ENCODE measurements at places on chromosomes 7 and 10.

- DNase-seq, result no peak
These were observed 913 bp downstream of the ADCYAP1R1 start for GRCh38 chr7:31052841-31053601.

DNA sequence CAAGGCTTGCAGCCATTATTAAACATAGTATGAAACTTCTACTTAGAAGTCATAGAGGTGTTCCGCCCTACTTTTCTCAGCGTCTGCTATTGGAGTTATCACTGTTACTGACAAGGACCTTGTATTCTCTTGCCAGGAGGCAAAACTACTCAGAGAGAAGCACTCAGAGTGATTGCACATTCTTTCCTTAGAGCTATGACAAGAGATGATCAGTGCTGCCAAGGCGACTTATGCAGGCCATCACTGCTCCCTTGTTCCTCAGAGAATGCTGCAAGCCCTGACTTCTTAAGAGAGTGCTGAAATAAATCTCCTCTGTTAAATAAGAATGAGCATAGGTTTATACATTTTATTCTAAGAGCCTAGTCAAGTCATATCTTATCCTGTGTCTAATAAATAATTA lies 534.6 kb upstream of the PHF14 start:
- no peak for DNase-seq

GRCh38 chr10:100793055-100793454 lies 47.7 kb downstream of the PAX2 start:
- no peak for DNase-seq

DNA sequence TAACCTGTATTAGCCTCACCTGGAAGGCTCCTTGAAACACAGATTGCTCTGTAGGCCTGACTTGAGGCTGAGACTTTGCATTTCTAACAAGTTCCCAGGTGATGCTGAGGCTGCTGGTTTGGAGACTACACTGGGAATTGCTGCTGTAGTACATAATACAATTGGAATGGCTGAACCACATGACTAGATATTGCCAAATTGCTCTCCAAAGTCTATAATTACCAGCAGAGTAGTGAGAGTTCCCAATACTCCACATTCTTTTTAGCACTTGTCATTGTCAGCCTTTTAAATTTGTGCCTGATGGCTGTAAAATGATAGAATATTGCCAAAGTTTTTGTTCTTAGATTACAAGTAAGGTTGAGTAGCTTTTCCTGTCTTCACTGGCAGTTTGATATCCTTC lies 39.9 kb downstream of the PLEKHA8 start:
- DNase-seq, result no peak

DNA sequence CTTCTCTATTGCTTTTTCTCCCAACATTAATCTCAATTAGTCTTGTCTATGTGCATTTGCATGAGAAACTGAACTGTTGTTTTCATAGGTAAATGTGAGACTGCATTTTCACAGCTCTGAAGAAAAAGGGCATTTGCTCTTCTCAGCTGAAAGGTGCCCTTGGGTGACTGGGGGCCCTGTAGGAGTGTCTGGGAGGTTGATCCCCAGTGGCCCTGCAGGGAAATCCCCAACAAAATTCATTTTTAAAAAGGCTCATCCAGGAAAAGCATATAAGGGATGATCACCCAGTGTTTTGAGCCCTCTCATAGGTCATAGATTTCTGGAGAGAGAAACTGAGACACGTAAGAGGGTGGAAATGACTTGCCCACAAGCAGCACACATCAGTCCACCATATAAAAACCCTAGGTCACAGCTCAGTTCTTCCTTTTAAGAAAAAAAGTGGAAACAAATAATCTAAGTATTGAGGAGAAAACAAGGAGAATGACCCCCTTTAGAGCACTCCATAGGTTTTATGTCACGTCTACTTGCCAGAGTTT lies 190.3 kb upstream of the AHR start:
- DNase-seq, result no peak

DNA sequence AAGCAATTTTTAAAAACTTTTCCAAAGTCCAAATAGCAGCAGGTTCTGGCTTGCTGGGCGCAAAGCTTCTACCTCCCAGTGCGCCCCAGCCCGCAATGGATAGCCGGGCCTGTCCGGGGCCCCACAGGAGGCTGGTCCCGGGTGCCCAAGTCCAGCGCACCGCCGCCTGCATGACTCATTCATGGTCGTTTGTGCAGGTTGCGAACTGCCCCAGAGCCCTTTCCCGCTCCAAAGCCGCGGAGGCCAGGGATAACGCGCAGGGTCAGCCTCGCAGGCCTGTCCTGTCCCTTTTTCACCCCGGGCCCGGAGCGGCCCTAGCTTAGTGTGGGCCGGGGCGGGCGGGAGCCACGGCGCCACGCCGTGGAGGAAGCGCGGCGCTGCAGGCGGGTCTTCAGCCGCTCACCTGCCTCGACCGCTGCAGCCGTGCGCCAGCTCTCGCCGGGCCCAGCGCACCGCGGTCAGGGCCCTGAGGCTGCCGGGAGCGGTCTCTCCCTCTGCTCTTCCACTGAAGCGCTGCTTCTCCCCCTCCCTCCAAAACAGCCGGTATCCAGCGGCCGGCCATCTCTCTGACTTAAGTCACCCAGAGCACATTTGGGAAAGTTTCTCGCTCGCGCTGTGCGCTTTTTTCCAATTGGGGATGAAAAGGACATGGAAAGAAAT lies 1.7 kb upstream of the EGR2 start:
- DNase-seq, result peak; percentile 79

DNA sequence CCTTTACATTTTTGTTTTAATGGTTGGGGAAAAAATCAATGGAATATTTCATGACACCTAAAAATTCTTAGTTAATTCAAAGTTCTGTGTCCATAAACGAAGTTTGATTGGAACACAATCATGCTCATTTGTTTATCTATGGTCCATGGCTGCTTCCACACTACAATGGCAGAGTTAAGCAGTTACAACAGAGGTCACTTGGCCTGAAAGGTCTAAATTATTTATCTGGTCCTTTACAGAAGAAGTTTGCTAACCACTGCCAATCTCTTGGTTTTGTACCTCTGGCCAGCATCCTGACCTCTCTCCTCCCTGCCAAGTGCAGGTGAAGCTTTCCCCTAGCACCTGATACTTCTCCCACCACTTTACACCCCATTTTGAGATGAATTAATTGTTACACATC lies 61.5 kb downstream of the SRPK2 start:
- DNase-seq, result no peak

GRCh38 chr10:129481641-129482040 lies 14.6 kb downstream of the MGMT start:
- no peak for DNase-seq

DNA sequence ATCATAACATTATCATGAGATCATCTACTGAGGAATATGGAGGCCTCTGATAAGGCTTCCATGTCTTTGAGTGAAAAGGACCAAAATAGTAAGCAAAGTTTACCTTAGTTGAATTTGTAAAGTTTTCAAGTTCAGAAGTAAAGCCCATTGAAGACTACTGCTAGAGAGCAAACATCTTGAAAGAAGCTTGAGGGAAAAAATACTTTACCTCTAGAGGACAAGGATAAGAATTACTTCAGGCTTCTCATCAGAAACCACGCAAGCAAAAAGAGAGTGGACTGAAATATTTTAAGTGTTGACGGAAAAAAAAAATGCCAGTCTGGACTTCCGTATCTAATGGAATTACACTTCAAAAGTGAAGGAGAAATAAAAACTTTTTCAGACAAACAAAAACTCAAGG lies 114.3 kb downstream of the MPP7 start:
- no peak for DNase-seq

DNA sequence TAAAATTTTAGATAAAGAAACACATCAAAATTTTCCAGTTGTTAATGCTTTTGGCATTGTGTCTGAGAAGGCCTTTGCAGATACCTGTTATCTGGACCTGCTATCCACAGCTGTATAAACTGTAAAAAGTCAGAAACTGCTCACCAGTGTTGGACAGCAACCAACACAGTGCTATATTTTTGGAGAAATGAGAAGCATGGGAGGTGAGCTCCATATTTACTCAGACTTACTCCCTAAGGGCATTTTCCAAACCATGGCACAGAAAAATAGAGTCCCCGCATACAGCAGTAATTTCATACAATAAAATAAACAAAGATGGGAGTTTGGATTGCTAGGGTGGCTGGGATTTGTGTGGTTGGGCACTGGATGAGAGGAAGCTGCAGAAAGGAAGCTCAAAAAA lies 136.3 kb upstream of the GLI3 start:
- DNase-seq, result no peak

- no peak for DNase-seq
These were observed 116.8 kb downstream of the OR13A1 start for GRCh38 chr10:45198486-45199204.

- DNase-seq, result no peak
These were observed 73.2 kb downstream of the WNT2 start for GRCh38 chr7:117249696-117250095.

Measured in activated T-cell treated with anti-CD3 and anti-CD28 coated beads for 48 hours (primary cell).